Subcutaneous adipose tissue (tissue), 4 donors: ENCODE measurements at places on chromosomes 2 and 18. TPM values are rescaled to one million over a fixed set of nuclear protein-coding genes. Genes with fewer than 3 reads are reported as not detected.

Gene TSPYL6
- not detected for total RNA-seq

Gene DPYSL5
- not detected for total RNA-seq

Gene TEX44
- total RNA-seq: not detected

Gene GTF3C2
- 30.4 TPM for total RNA-seq

Gene LYG1
- 0.51 TPM for total RNA-seq

Gene MC2R
- total RNA-seq: not detected

Gene DUSP28
- total RNA-seq: 5.1 TPM

Gene GALNT14
- 0.66 TPM for total RNA-seq

Gene ERICH2
- total RNA-seq: not detected

Gene ACTG2
- 8.5 TPM for total RNA-seq
